ENCODE measurements at places on chromosomes 7 and 10.
A peak's percentile ranks its signal among the peaks of the same experiment; 100 is the strongest.

- DNase-seq: no peak
Observed at GRCh38 chr7:132453826-132454225, 122.4 kb downstream of the PLXNA4 start.

- no peak for DNase-seq
Observed at GRCh38 chr7:8115547-8116402, 146.2 kb downstream of the ICA1 start.

DNA sequence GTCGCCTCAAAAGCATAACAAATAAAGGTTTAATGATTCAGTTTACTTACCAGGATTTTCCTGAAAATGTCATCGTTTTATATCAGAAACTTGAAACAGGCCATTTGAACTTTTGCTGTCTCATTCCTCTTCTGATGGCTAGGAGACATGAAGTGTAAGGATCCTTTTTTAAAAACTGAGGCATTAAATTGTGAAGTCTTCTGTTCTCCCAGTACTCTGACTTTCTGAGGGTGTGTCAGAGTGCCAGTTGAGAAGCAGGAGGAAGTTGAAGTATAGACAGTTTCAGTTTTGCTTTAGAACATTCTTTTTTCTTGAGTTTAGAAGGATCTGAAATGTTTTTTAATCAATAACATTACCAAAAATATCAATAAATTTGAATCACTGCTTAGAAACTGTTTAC lies at the start of gene SAMD9L:
Gene SAMD9L (minus strand): TSS at position 242 of the 400 bp plus-strand sequence. CDS start 12,414 bp downstream, outside the sequence.
- no peak for DNase-seq

- DNase-seq: no peak
Observed at GRCh38 chr7:133217773-133218172, 35.1 kb upstream of the EXOC4 start.

GRCh38 chr7:158758586-158759244 lies 54.1 kb upstream of the NCAPG2 start:
- no peak for DNase-seq

DNA sequence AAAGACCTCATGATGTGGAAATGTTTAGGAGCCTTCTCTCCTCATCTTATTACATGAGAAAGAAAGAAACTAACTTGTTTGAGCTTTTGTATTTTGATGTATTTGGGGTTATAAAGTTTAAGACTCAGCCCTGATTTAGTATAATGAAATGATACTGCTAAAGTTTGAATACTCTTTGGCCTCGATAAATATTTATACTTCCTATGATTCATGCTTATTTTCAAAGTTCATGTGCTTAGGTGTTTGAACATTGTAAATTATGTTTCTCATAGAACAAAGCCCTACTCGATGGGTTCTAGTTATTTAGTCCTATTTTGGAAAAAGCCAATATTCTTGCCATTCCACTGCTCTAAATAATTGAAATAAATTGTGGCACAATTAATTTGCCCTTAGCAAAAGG lies 303.2 kb downstream of the ZWINT start:
- DNase-seq: no peak

- no peak for DNase-seq
Observed at GRCh38 chr7:90736968-90737939, 141.1 kb downstream of the CDK14 start.

GRCh38 chr10:28806488-28806941 lies 129.2 kb downstream of the BAMBI start:
- no peak for DNase-seq

DNA sequence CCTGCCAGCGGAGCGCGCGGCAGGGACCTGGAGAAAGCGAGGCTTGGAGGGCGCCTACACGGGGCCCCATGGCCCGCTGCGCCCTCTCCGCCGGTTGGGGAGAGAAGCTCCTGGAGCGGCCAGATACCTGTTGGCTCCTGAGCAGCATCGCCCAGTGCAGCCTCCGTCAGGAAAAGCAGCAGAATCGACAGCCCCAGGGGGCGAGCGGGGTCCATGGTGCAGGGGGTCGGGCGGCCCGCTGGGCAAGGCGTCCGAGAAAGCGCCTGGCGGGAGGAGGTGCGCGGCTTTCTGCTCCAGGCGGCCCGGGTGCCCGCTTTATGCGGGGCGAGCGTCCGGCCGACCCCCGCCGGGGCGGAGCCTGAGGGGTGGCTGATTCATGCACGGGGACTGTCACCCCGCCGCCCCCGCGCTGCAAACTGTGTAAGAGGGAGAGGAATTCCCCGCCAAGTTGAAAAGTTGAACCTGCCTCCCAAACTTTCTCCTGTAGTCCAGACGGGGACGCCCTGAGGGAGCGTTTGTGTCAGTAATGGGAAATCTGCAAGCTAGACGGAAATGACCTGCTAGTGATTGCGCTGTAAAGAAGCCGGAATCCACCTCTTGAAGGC lies at the start of gene TFPI2:
Gene TFPI2 (minus strand): TSS at position 290 of the 605 bp plus-strand sequence. CDS start 75 bp downstream, at position 215.
- DNase-seq: peak; percentile 60

DNA sequence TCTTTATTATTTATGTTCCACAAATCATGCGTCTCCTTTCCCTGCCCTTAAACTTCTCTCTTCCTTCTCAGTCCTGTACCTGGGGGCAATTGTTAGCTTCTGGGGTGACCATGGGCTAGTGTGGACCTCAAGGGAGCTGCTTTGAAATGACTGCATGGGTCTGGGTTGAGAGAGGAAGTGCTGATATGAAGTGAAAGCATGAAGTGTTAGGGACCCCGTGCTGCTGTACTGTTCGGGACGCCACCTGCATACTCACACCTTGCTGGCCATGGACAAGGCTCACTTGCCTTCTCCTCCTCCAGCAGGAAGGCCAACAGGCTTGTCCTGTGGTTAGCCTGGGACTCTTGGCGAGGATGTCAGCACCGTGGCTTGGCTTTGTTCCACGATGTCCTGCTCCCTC lies 56.7 kb downstream of the MTPN start:
- DNase-seq: no peak

DNA sequence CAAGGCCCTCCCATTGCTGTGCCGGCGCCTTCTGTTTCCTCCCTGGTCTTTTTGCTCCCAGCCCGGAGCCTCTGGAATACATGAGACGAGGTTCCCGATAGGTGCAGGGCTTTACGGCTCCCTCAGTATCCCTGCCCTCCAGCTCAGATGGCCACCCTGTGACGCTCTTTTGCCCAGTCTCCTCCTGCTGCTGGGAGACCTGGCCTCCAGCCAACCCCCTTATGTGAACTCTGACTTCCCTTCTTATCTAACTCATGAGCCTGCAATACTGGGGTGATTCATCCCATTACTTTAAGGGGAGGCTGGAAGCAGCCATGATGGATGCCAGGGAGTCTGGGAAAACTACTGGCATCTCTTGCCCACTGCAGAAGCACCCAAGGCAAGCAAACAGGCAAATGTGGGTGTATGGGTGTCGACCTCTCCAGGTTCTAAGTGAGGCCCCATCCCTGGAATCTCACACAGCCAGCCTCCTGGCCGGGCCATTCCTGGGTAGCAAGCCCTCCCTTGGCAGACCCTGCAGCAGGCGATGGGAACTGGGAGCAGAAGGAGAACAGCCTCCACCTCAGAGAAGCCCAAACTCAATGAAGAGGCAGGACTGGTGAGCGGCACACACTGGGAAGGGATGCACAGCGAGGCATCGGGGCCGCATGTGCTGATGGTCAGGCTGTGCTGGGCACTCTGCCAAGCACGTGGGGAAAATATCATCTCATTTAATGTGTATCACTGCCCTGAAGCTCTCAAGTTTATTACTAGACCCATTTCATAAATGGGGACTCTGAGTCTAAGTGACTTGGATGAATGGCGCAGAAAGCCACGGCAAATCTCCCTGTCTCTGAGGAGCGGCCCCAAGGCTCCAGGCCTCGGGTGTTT lies 97.5 kb downstream of the FAM53B start:
- no peak for DNase-seq

- DNase-seq: no peak
Observed at GRCh38 chr10:75106242-75106641, 5.2 kb upstream of the SAMD8 start.

GRCh38 chr10:103661198-103661950 lies 167.9 kb downstream of the NEURL1 start:
- DNase-seq: peak; percentile 67

DNA sequence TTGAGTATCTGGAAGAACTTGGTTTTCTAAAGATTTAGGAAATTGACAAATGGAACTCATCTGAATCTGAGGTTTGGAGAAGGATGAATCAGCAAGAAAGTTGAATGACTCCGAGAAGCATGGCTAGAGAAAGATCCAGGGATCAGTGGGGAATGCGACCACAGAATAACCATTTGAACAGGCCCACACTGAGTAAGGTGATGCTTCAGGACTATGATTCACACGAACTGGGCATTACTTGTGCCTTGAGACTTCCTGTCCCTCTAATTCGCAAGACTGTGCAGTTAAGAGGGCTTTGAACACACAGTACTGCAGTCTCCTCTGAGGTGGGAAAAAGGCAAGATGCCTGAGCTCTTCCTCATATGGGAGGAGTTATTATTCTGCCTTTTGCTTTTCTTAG lies 395.5 kb upstream of the POM121L12 start:
- DNase-seq: peak; percentile 2

DNA sequence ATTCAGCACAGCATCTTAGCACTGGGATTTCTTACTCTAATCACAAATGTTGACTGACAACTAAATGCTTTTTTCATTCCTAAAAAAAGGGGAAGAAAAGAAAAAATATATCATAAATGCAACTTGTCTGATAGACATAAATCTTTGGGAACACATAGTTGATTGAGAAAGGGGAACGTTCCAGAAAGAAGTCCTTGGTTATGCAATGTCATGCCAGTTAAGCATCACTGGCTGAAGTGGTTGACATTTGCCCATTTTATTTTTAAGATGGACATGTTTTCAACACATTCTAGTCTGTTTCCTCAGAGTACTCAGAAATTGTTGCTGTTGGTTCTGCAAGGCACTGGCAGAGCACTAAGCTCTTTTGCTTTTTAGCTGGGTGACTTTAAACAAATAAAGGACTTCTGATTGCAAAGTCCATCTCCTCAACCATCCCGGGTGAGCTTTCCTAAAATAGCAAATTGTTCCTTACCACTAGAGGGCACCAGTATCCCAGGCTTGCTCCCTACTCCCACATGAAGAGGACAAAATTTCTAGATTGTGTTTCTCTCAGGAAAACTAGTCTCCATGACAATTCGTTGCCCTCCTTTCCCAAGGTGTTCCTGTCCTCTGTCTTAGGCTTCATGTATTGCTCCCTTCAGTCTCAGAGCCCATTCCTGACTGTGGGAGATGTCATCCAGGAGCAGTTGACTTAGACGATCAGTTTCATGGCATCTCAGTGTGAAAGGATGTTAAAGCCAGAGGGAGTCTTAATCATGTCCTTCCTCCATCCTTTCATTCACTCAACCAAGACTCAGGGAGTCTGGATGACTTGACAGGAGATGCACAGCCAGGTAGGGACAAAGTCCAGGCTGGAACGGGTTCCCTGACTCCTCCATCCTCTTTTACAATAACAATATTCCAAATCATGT lies 23.9 kb downstream of the OPALIN start:
- no peak for DNase-seq

GRCh38 chr7:28858206-28858605 lies 99.9 kb downstream of the TRIL start:
- DNase-seq: no peak

GRCh38 chr7:70749831-70750230 lies 382.1 kb upstream of the GALNT17 start:
- no peak for DNase-seq

GRCh38 chr10:89738551-89739209 lies 37.3 kb downstream of the KIF20B start:
- DNase-seq: no peak

DNA sequence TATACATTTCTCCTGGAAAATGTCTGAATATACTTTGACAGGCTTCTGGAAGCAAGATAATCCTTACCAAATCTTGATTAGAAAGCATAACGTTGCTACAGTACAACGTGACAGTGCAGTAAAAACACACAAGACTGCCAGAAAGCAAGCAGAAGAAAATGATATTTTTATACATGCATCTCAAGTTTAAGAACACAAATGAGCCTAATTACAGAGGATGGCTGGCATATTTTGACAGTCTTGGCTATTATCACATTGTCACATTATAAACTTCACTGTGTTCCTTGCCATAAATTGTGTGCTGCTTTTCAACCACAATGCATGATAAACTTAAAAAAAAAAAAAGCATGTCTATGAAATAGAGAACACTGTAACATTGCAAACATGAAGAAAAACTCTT lies 4.3 kb downstream of the IKZF5 start:
- DNase-seq: no peak

- no peak for DNase-seq
Observed at GRCh38 chr10:49841615-49842332, 79.7 kb upstream of the OGDHL start.

- DNase-seq: no peak
Observed at GRCh38 chr7:75650681-75651080, 88.1 kb downstream of the HIP1 start.

DNA sequence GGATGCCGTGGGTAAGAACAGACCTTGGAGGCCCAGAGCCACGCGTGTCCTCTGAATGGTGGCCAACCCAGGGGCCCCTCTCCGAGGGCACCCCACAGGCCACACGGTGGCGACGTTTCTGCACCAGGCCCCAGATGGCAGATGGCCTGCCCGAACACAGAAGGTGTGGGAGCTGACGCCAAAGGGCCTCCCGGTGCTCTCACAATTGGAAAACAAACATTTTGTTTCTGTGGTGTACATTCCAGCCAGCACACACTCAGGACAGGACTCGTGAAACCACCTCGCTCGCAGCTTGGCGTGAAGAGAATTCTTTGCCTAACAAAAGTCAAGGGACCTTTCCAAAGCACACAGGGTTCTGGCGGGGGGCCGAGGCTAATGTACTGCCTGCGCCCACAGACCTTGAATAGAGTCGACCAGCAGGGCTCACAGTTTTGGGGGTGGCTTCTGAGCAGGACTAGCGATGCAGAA lies 112.1 kb downstream of the FAM53B start:
- no peak for DNase-seq

DNA sequence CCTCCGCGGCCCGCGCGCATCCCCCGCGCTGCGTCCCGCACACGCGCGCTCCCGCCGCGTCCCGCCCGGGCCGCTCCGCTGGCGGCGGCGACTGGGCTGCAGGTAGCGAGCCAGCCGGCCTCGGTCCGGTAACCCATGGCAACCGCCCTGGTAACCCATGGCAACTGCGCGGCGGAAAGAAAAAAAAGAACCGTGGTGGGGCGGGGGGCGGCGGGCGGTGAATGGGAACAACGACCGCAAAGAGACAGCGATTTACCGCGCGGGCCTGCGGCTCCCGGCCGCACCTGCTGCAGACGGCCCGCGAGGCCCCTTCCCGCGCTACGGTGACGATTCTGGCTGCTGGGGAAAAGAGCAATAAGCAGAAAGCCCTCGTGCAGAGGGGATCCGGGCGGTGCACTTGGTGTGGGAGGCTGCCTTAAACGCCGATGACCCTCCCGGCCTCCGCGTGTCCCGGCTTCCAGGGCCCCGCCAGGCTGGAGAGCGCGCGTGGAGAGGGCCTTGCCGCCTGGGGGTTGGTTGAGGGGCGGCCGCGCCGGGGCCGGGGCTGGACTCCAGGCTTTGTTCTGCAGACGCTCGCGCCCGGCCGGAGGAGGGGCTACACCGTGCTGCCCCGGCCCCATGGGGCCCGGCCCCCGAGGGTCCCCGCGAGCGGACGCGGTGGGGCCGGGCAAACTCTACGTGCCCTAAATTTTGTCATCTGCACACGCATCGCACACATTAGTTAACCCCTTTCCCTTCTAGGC lies 84.7 kb downstream of the SNX10 start:
- no peak for DNase-seq
